ENCODE measurements at places on chromosomes 13 and 19.

- DNase-seq = no peak
Measured at GRCh38 chr13:110277357-110277975, 29.5 kb downstream of the COL4A1 start.

DNA sequence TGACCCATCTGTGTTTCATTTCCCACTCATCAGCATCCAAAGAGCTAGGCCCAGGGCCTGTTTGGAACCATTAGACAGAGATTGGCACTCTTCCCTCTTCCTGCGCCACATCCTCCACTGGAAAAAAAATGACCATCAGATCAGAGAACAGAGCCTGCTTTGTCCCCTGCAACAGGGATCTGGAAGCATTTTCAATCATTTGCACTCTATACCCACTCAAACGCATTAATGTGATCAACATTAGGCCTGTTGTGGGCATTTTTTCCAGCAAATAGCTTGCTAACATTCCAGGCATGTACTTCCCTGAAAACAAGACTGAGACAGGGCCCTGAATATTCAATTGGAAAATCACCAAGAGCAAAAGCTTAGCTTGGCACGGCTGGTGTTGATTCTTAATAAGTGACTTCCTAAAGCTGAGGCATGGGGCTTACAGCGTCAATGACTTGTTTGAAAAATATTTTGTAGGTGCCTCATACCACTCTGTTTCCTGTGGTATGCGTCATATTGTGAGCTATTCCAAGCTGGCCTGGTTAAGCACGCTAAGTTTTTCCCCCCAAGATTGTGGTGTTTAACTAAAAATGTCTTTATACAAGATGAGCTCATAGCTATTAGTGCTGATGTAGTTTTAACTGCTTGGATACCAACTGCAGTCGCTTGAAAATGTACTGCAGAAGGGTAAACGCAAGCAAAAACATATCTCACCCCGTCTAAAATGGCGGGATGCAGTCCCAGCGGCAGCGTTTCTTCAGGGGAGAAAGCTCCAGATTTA is 404.4 kb downstream of the SPRY2 start:
- no peak for DNase-seq

DNA sequence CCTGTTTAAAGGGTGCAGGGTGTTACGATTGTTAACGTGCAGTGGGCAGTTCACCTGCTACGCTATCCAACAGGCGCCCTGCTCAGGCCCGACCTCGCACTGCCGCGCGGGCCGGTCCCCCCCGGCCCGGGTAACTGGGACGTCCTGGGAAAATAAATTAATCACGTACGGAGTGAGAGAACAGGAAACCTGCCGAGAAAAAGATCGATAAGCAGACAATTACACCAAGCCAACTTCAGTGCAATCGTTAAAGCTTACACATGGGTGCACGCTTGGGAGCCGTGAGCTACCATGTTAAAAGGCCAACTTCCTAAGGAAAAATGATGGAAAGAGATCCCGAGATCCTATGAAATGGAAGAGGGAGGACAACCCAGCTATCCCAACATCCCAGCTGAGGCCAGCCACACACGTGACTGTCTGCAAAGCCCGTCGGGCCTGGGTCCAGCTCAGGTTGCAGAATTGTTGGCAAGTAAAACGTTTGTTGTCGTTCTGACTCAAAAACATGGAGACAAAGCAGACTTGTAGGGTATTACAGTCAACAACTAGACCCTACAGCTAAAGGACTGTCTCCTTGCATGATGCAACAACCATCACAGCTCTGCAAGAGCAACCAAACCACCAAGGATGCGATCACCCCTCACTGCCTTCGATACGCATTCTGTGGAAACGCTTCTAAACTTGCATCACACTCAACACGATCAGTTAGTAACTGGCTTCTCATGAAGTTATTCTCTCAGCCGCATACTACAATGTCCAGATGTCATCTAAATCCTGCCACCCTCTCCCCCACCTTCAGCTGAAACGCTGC is 741 bp upstream of the TUBGCP3 start:
- no peak for DNase-seq

- DNase-seq = peak; percentile 9
Measured at GRCh38 chr19:46366620-46367292, 19.9 kb downstream of the PPP5C start.

DNA sequence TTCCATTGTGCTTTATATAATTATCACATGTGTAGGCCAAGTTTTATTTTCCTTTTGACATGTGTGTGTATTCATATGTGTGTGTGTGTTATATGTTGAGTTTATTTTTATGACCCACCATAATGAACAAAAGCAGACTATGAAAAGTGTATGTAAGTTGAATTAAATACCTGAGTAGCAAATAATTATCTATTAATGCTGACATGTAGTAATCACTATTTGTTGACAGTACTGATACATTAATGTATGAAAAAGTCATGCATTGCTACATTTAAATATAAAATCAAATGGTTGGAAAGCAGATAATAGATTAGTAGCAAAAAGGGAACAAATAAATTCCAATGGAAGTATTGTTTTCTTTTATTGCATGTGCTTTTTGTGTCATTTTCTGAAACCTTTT is 1948.5 kb upstream of the PCDH20 start:
- no peak for DNase-seq

DNA sequence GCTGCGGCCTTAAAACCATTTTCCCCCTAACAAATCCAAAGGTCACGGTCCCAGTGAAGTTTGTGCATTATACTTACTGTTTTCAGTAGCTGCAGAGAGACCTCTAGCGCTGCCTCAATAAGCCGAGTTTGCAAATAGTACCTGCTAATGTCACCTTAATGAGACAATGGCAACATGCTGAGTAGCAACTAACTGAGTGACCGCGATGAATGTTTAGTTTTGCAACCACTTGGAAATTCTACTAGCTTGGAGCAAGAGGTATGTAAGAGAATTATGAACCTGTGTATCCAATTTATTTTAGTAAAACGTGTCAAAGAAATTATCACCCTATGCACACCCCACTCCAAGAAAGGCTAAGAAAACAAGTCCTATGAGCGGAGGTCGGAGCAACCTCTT is 1.2 kb downstream of the KPNA3 start:
- no peak for DNase-seq

DNA sequence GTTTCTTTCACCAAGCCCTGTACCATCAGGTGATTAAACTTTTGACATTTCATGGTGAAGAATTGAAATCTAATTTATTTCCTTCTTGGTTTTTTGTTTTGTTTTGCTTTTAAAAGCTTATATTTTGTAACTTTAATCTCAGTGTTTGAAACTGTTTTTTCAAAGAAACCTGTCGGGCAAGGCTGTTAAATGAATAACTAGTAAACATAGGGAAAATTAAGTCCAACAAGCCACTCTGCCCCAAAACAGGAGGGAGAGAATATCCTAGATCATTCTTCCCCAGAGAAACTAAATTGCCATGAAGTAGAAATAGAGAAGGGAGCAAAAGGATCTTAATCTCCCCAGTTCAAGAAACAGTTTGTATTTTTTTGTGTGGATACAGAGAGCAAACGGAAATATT is 98.2 kb downstream of the FREM2 start:
- DNase-seq = no peak

DNA sequence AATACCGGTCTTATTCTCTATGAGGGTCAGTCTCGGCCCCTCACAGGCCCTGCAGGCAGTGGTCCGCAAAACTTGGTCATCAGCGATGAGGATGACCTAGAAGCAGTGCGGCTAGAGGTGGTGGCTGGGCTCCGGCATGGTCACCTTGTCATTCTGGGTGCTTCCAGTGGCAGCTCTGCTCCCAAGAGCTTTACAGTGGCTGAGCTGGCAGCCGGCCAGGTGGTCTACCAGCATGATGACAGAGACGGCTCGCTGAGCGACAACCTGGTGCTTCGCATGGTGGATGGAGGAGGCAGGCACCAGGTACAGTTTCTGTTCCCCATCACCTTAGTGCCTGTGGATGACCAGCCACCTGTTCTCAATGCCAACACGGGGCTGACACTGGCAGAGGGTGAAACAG is 1.8 kb downstream of the FREM2 start:
- DNase-seq = no peak

GRCh38 chr19:13150931-13151604 is 857 bp downstream of the IER2 start:
- DNase-seq = peak; percentile 87

DNA sequence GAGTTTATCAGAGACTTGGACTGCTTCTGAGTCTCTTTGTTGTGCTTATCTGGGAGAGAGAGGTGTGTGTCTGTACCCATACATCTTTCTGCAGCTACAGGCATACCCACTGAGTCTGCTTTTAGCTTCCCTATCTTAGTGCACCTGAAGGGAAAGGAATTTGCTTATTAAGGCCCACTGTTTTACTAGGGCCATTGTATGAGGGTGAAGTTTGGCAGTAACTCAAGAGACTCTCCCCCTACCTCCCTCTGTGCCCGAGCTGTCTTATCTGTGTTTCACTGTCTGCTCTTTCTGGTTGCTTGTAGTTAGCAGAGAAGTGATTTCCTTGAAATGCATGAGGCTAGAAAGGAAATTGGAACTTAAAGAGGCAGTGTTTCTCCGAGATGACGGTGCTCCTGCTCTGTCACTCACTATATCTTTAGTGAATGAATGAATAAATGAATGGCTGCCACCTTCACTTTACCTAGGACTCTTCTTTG is 678 bp upstream of the CD33 start:
- no peak for DNase-seq

DNA sequence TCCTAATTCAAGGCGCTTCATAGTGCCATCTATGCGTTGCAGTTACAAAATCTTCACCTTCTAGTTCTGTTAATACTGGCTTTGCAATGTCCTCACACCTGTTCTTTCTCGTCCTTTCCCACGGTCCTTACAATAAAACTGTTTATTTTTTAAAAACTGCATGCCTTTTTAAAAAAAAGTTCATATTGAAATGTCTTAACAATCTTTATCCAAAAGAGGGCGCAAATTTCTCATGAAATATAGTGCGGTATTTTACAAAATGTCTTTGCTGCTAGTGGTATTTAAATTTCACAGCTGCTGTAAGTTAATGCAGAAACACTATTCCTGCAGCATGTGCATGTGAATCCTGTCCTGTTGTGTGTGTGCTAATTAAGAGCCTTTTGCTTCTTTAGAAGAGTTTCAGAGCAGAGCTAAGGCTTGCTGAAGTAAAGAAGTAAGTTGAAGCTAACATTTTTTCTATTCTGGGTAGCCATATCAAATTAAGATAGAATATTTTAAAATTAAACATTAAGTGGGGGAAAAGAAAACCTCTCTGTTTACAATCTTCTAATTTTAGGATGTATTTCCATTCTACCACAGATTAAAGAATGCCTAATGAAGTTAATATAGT is 15.8 kb upstream of the CLDN10 start:
- no peak for DNase-seq

- no peak for DNase-seq
Measured at GRCh38 chr13:32624441-32624840, 38.2 kb downstream of the PDS5B start.

DNA sequence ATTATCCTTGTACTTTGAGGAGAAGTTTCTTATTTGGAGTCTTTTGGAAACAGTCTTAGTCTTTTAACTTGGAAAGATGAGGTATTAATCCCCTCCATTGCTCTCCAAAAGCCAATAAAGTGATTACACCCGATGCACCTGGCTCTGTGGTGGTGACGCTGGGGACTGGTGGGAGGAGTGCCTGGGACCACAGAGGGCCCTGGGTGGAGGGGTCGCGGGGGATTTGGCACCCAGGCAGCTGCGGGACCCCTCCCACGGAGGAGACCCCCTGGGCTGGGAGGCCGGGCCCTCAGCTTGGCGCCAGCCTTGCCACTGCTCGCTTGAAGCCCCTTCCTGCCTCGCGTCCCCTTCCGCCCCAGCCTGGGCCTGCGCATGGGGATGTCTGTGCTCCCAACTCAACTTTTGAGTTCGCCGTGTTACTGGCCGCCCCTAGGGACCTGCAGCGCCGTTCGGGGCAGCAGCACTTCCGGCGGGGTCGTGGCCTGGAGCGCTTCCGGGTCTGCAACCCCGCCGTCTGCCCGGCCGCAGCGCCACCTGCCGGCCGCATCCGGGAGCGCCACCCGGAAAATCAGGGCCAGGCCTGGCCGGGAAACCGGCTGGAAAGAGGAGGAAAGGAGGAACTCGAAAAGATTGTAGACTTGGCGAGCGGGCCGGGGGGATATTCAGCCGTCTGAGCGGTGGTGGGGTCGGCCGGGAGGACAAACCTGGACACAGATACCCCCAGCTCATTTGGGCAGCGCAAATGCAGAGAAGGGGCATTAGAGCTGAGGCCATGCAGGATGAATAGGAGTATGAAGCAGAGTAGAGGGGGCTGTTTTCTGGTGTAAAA is 8.4 kb downstream of the PEAK3 start:
- peak; percentile 86 for DNase-seq

DNA sequence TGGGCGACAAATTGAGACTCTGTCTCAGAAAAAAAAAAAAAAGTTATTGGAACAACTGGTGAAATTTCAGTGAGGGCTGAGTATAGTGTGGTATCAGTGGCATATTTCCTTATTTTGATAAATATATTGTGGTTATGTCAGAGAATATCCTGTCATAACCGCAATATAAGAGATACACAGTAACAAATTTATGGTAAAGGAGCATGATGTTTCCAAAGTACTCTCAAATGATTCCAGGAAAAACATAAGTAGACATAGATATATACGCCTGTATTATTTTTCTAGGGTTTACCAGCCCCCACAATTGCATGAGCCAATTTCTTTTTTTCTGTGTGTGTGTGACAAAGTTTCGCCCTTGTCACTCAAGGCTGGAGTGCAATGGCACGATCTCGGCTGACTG is 5.7 kb upstream of the C5AR1 start:
- DNase-seq = no peak

- no peak for DNase-seq
Measured at GRCh38 chr19:49316284-49316683, 8.7 kb downstream of the SLC6A16 start.

- DNase-seq = no peak
Measured at GRCh38 chr13:76925115-76925514, 23.2 kb upstream of the ACOD1 start.

DNA sequence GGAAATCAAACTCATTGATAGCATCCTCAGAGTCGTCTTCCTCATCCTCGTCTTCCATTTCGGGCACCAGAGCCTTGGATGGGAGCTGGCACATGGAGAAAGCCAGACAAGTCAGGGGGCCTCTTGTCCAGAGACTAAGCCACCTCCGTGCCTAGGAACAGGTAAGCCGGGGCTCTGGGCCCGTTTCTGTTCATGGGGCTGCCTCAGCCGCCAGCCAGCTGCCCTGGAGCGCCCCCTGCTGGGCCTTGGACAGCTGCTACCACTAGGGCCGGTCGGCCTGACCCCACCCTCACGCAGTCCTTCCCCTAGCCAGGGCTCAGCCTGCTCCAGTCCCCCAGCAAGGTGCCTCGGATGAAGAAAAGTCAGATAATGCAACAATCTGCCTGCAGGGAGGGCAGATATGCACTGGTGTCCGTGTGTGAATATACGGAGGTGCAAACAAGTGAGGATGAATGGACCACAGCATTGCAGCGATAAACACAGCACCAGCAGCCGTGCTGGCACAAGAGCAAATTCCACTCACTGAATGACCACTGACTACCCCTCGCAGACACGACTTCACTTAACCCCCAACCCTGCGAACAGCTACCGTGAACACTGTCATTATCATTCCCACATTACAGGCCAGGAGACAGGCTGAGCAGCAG is 11.9 kb upstream of the PRKD2 start:
- no peak for DNase-seq
